ENCODE measurements at places on chromosomes 16 and 17. TPM values are rescaled to one million over a fixed set of nuclear protein-coding genes. Genes with fewer than 3 reads are reported as not detected.

ADAP2 gene
- total RNA-seq = 0.43 TPM

ABCA10 gene
- 1.2 TPM for total RNA-seq

NTN3 gene
- not detected for total RNA-seq

OR2C1 gene
- total RNA-seq = not detected

ABCC1 gene
- total RNA-seq = 44.2 TPM

CASKIN1 gene
- 0.18 TPM for total RNA-seq

USH1G gene
- total RNA-seq = not detected

EPX gene
- total RNA-seq = not detected

AOC3 gene
- total RNA-seq = 0.50 TPM

C17orf100 gene
- 1.1 TPM for total RNA-seq

HBA1 gene
- not detected for total RNA-seq

SULT1A2 gene
- total RNA-seq = 0.13 TPM

KCNAB3 gene
- total RNA-seq = 7.7 TPM

SLC26A11 gene
- total RNA-seq = 16.0 TPM

KRTAP9-4 gene
- total RNA-seq = not detected

CCDC92B gene
- total RNA-seq = not detected

AGRP gene
- not detected for total RNA-seq
